Stromal cell of bone marrow (primary cell): ENCODE measurements at places on chromosomes 7 and 10.

- DNase-seq, result no peak
Observed at GRCh38 chr7:112575864-112576263, 95.1 kb downstream of the LSMEM1 start.

DNA sequence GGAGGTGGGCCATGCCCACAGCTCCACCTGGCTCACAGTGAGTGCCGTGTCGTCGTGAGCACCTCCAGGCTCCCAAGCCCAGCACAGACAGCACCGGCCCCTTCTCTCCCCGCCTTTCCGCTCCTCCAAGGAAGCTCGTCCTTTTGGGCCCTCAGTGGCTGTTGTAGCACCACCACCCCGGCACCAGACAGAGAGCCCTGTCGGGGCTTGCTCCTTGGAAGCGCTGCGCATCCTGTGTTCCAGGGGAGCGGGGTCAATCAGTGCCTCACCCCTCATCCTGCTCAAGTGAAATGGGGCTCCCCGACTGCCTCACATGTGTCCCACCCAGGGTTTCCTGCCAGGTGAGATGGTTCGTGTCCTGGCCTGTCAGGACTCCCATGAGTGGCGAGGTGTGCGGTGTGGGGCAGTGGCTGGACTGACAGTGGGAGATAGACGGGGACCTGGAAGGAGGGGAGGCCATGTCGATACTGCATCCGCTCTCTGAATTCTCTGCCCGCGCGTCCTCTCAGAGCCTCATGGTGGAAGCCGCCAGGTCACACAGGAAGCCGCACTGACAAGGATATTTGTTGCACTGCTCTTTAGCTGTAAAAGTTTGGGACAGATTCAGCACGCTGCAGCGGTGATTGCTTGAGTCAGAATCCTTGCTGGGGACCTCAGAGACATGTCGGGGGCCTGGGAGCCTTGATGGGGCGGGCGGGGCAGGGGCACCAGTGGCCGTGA is 107.1 kb downstream of the INPP5A start:
- DNase-seq, result no peak

- no peak for DNase-seq
Observed at GRCh38 chr10:130816116-130816901, 495.2 kb downstream of the TCERG1L start.

DNA sequence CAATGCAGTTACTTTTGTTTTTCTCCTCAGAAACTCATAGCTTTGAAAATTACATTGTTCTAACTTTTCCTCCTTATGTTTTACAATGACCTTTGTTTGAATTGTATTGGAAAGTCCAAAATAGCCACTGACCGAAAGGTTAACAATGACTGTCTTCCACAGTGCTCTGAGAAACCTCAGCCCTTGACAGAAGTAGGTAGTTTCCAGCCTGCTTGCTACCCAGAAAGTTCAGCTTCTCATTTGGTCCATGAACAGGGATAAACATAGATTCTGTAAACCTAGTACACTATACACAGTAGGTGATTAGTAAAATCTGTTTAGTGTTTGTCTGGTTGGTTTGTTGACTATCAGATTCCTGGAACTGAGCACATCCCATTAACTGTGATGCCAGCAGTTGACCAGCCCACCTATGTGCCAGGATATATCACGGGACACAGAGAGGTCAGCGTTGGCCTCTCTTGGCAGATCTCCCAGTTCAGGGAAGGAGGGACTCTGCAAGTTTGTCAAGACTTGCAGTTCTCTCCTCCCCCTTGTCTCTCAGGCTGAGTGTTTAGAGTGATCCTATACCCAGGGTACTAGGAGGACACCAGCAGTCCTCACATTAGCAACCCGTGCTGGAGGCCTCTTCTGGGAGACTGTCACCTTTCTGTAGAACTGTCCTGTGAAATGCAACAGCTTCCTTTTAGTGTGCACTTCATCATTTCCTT is 297.6 kb downstream of the ARHGAP12 start:
- DNase-seq, result no peak

DNA sequence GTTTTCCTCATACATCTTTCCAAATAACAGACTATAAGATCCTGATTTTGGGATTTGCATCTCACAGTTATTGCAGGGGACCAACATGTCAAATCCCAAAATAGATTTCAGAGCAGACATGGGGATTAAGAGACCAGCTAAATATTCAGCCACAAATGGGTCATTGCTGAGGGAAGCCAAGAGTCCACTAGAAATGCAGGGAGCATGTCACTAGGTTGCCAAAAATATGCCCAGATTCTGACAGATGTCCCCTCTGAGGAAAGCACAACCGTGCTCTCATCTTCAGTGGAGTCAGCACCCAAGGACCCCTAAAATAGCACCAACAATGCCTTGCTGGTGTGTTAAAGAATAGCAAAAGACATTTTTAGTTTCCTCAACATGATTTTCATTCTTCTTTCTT is 56.2 kb upstream of the AGK start:
- no peak for DNase-seq

DNA sequence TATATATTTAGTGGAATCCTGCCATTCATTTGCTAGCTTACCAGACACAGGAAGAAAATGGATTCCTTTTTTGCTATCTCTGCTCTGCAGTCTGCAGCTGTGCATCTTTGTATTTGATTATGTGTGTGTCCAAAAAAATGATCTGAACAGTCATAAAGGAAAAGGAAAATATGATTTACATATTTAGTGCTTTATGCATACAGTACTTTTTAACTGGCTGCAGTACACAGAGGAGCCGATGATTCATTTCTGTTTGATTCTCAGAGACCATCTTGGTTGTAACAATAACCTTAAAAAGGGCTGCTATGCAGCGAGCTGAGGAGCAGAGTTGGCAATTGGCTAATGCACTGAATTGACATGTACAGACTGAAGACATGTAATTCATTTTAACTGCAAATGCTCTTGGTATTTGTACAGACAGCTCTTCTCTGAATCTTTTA is 151.3 kb upstream of the FZD1 start:
- DNase-seq, result peak; percentile 52

- DNase-seq, result no peak
Observed at GRCh38 chr7:41103331-41103730, 599.6 kb downstream of the INHBA start.

DNA sequence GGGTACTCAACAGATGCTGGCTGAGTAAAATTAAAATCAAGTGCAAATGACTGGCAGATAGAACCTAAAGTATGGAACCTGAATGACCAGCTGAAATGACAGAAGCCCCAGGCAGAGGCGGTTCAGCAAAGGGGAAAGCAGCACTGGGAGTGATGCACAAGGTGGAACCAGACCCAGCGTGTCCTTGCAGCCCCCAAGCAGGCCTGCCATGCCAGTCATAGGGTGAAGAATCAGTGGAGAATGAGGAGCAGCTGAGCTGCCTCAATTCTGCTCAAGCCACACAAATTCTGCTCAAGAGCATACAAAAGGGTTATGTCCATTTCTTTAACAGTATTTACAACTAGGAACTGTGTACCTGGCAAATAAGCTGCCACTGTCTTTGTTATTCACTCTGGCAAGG is 8.7 kb downstream of the ACTR1A start:
- DNase-seq, result no peak

- no peak for DNase-seq
Observed at GRCh38 chr7:112459645-112460044, 9.4 kb downstream of the IFRD1 start.

GRCh38 chr10:117860823-117861222 is 185.9 kb downstream of the RAB11FIP2 start:
- no peak for DNase-seq

GRCh38 chr7:36075561-36075960 is 77.5 kb upstream of the EEPD1 start:
- no peak for DNase-seq

DNA sequence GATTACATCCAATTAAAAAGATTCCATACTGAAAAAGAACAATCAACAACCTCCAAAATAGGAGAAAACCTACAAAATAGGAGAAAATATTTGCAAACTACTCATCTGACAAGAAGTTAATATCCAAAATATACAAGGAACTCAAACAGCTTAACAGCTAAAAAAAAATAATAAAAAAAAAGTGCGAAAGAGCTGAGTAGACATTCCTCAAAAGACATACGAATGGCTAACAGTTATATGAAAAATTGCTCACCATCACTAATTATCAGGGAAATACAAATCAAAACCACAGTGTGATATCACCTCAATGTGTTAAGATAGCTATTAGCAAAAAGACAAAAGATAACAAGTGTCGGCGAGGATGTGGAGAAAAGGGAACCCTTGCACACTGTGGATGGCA is 450.3 kb downstream of the PHTF2 start:
- DNase-seq, result no peak

DNA sequence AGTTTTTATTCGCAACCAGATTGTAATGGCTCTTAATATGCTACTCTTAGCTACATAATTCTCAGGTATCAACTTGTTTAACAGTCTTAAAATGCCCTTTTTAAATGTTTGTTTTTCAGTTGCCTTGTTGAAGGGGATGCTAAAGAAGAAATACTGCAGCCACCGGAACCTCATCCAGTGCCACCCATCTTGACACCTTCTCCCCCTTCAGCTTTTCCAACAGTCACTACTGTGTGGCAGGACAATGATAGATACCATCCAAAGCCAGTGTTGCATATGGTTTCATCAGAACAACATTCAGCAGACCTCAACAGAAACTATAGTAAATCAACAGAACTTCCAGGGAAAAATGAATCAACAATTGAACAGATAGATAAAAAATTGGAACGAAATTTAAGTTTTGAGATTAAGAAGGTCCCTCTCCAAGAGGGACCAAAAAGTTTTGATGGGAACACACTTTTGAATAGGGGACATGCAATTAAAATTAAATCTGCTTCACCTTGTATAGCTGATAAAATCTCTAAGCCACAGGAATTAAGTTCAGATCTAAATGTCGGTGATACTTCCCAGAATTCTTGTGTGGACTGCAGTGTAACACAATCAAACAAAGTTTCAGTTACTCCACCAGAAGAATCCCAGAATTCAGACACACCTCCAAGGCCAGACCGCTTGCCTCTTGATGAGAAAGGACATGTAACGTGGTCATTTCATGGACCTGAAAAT is 69.5 kb upstream of the RSBN1L start:
- DNase-seq, result no peak

DNA sequence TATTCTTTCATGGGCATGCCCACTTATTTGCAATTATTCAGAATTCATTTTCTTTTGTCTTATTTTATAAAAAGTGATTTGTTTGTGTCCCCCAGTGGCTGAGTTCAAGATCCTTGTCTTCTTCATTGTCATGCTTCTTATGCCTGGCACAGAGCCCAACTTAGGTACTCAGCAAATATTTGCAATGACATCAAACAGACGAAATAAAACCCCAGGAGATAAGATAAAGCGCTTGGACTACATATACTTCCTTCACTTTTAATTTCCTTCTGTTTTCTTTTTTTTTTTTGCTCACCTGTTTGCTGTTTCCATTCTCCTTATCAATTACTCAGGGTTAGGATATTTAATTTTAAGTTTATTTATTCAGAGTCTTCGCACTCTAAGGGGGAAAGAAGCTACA is 225.0 kb downstream of the SDHAF3 start:
- no peak for DNase-seq

- DNase-seq, result no peak
Observed at GRCh38 chr10:86734207-86734988, 22.0 kb upstream of the BMPR1A start.

DNA sequence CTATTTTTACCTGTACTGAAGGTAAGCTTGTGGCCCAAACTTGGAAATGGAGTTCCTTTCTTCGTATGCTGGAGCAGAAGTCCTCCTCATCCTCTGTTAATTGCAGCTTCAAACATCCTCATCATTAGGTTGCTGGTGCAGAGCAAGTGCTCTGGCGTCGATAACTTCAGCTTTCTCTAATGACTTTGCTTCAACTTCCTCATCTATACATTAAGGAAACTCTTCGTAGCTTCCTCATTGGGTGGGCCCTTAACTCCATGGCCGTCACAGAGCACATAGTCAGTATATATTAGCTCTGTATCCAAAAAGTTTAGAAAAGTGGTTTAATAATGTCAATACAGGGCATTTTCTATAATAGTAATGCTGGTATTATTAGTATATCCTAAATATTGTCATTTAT is 447.7 kb downstream of the SUGCT start:
- DNase-seq, result no peak

DNA sequence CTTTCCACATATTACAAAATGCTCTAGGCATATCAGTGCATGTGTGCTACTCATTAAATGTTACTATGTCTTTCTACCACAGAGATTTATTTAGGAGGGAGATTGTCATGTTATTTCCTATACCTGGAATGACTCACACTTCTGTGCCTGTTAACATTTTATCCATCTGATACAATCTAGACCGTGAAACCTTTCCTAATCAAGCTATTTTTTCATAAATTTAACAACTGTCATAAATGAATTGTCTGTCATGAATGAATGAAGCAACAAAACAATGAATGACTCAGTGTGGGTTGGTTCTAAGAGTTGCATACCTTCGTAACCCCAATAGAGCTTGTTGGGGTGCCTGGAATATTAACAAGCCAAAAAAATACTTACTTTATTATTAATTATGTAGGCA is 554.3 kb downstream of the GRM8 start:
- DNase-seq, result no peak

- DNase-seq, result no peak
Observed at GRCh38 chr10:101507828-101508227, 80.2 kb downstream of the POLL start.

DNA sequence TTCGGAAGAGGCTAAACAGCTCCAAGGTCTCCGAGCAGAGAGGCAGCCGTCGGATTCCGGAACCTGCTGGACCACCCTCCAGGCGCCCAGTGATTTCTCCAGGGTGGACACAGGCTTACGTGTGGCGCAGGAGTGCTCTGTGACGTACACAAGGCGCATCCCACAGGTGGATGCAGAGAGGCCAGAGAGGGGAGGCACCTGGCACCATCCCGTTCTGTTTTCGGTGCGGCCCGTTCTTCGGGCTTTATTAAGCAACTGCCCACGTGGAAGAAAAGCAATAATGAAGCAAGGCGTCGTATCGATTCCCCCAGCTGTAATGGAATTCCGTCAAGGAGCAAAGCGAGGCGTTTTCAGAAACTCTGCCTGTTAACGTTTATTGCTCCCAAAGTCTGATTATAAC is 163.6 kb downstream of the PTPRN2 start:
- DNase-seq, result no peak

GRCh38 chr10:3772361-3773171 is 12.4 kb downstream of the KLF6 start:
- DNase-seq, result no peak

GRCh38 chr7:143978585-143978984 is 21.5 kb upstream of the OR6B1 start:
- no peak for DNase-seq

DNA sequence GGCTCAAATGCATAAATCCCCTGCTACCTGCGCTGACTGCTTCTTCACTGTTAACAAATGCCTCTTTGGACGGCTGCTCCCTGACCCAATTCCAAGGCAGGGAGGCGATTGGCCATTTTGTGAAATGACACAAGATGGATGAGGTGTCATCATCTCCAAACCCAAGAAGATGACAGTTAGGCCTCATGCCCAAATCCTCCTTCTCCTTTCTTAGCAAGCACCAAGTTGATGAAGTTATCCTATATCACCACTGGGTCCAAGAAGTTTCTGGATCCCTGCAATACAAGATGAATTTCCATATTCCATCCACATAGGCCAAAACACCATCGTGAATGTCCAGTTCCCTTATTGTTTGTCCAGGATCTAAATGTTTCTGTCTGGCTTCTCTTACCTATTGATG is 98.5 kb upstream of the RAB11FIP2 start:
- DNase-seq, result no peak
